ENCODE measurements at places on chromosomes 11 and 22.

- DNase-seq = no peak
Measured at GRCh38 chr11:113979431-113979830, 4.5 kb downstream of the HTR3A start.

DNA sequence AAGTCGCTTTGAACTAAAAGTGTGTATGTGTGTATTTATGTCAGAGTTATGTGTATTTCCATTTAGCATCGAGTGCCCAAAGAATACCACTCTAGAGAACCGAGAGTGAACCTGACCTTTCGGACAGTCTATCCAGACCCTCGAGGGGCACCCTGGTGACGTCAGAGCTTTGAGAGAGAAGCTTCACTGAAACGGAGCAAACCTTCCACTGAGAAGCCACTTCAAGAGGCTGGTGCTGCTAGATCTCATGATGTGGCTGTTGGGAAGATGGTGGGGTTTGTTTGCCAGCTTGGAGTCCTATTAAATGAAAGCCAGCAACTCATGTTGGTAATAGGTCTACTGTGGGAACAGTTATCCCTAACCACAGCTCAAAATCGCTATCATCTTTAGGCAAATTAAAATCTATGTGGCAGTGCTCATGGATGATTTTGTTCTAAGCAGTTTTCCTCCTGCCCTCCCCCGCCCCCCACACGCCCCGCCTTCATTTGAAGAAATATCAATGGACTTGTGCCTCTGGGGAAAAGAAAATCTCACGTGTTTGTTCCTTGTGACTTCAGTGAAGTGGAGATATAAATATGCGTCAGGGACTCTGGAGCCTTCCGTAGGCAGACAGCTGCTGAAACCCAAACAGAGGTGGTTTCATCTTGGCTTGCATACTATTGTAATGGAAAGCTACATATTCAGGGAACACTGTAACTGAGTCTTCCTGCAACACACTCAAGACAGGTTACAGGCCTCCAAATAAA lies 22.4 kb upstream of the C11orf96 start:
- no peak for DNase-seq

GRCh38 chr22:38465673-38466490 lies 2.0 kb upstream of the KDELR3 start:
- no peak for DNase-seq

- no peak for DNase-seq
Measured at GRCh38 chr22:31728857-31729256, 21.1 kb downstream of the PRR14L start.

- DNase-seq = peak; percentile 33
Measured at GRCh38 chr11:18203723-18204122, 31.1 kb downstream of the MRGPRX4 start.

DNA sequence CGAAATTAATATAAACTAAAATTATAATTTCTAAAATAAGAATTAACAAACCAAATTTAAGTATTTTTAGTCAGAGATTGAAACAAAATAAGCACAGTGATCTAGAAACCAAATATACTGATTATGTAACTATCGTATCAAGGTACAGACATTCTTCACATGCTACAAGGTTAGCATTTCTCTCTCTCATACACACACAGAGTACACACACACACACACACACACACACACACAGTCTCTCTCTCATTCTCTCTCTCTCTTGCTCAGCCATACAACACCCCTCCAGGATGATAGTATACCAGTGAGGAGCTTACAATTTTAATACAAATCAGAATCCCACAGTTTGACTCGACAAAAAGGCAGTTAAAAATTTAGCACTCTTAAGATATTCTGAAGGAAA lies 66.0 kb downstream of the RDX start:
- no peak for DNase-seq

GRCh38 chr11:126891556-126892217 lies 108.9 kb downstream of the KIRREL3 start:
- no peak for DNase-seq

GRCh38 chr11:111422494-111423249 lies 43.6 kb upstream of the POU2AF1 start:
- DNase-seq = peak; percentile 93

DNA sequence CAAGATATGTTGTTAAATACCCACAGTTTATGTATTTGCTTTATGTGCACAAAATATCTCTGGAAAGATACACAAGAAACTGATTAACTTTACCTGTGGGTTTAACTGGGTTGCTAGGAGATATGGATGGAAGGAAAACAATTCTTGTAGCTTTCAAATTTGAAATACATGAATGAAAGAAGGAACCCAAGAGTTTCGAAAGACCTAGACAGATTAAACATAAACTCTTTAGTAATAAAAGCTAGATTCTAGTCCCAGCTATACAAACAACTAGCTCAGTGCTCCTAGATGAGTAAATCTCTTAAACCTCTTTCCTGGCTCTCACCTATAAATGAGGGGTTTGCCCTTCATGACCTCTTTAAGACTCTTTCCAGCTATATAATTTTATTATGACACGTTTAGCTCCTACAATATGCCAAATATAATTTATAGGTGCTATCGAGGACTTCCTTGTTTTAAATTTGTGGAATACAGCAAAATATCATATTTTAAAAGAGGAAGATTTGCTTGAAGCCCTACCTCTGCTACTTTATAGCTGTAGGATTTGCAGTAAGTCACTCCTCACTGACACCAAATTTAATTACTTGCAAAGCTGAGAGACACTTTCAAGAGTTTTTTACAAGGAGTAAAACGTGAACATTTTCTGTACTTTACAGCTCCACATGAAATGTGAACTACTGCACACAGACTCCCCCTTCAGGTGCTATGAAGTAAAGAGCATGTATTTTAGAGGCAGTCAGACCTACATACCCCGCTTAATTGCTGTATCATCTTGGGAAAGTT lies 50.7 kb downstream of the RRAS2 start:
- DNase-seq = peak; percentile 49

GRCh38 chr22:50456026-50456425 lies 18.8 kb downstream of the SBF1 start:
- DNase-seq = no peak

- peak; percentile 38 for DNase-seq
Measured at GRCh38 chr11:107563702-107564101, 1.8 kb downstream of the ALKBH8 start.

DNA sequence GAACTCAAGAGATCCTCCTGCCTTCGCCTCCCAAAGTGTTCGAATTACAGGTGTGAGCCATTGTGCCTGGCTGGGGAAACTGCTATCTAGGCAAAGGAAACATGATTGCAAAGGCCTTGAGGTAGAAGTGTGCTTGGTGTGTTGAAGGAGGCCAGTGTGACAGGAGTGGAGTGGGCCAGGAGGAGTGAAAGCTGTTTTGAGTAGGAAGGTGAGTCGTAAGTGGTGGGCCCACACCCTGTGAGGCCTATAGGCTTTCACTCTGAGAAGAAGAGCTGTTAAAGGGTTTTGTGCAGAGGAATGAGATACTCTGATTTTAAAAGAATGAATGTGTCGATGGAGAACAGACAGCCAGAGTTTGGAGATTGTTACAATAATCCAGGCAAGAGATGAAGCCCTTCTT lies 43.4 kb downstream of the WEE1 start:
- no peak for DNase-seq

DNA sequence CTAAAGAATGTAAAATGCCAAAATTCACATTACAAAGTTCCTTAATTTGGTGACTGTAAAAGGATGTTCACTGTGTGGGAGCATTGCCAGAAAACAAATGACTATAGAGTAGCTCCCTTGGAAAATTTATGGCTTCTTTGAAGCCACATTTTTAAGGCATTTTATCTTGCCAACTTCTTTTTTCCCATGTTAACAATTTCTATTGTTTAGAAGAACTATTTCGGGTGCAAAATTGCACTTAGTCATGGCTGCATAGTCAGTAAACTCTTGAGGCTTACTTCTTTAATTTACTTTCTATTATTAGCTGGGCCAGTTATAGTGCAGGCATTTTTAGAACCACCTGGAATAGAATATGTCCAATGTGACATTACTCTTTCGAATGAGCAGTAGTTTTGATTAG lies 515.3 kb downstream of the JRKL start:
- DNase-seq = no peak

DNA sequence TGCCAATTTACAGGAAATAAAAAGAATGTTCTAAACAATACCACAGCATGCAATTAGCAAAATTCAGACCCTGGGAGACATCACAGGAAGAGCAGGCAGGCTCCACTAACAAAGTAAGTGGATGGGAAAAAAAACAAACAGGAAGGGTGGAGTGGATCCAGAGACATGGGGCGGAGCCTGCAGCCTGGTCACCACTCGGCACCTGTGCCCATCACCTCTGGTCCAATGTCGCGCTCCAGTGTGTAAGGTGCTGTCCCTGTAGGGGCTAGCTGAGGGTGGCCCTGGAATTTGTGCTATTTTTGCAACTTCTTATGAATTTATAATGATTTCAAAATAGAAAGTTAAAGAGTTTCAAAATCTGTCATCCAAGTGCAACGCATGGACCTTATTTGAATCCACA lies 11.0 kb upstream of the MOB2 start:
- DNase-seq = no peak

- DNase-seq = no peak
Measured at GRCh38 chr11:86639137-86639536, 33.3 kb downstream of the ME3 start.

- DNase-seq = no peak
Measured at GRCh38 chr11:7570241-7570640, 56.4 kb downstream of the PPFIBP2 start.

DNA sequence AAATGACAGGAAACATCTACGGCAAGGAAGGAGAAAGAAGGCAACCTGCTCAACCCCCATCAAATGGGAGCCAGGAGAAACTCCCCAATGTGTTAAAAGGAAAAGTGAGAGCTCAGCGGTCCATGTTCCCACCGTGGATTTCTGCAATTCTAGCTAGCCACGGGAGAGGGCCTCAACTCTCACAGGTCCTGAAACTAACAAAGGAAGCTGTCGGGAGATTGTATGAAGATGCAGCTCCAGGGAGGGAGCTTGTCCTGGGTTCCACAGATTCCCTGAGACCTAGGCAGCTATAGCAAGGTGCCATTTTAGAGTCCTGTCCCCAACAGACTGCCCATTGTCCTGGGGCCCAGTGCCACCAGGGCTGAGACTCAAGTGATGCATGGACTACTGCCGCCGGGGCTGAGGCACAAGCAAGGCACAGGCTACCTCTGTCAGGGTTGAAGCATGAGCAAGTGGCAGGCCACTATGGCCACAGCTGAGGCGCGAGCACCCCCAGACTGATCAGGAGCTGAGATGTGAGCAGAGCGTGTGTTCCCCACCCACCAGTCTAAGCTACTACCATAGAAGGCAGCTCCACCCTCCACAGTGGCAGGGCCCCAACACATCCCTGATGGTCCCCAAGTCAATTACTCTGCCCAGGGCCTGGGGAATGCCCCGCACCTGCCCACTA lies 31.3 kb downstream of the RSF1 start:
- DNase-seq = no peak

DNA sequence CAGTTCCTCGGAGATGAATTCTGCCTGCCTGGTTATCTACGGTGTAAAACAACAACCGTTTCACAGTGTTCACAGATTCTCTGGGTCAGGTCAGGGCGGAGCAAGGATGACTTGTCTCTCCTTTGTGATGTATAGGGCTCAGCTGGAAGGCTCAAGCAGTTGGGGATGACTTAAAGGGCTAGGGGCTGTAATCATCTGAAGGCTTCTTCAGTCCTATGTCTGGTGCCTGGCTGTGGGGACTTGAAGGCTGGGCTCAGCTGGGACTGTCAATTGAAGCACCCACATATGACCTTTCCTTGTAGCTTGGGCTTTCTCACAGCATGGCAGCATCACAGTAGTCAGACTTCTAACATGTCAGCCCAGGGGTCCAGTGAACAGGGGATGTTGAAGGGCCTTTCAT lies 29.3 kb downstream of the EIF3F start:
- DNase-seq = no peak

DNA sequence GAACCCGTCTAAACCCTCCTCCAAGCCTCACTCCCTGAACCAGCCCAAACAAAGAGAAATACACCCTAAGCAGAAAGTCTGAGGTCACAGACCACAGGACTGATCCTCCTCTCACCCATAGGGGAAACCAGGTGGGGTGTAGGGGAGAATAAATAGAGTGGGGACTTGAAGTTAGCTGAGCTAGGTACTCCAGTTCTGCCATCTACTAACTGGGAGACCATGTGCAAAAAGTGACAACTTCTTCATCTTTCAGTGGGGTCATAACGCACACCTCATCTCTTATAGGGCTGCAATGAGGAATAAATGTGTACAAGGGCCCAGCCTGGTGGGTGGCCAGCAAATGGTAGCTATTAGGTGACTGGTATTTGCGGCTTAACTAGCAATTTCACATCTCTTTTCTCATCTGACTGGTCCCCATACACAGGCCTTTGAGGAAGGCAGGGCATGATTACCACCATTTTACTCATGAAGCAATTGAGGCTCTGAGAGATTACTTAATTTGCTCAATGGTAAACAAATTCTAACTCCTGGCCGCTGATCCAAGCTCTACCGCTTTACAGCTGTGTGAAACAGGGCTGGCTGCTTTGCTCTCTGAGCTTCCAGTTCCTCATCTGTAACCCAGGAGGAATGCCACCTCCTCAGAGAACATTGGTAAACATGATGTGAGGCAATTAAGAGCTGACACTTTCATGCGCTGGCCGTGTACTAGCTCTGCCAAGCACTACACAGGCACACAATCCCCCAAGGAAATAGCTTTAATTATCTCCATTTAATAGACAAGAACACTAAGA lies 16.6 kb downstream of the TBC1D10A start:
- DNase-seq = no peak

DNA sequence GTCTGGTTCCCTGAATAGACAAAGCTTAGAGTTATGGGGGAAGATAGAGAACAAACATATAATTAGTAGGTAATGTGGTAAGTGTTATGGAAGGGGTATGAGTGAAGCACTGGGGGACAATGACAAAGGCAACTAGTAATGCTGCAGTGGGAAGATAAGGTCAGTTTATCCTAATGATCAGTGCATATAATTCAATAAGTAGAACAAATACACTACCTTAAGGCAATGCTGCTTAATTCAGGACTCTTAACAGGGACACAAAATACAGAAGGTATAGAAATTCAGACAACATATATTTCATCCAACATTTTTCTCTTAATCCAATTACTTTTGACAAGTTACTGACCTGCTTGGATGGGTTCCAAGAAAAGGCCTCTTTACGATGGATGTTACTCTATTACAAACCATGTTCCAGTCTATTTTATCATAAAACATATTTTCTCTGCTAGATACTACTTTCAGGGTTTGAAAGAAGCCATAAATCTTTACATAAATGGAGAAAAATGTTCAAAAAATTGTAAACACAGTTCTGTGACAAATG lies 1186.2 kb downstream of the LRRC4C start:
- DNase-seq = no peak

Measured in NCI-H2081 (cell line).